Panc1 (cell line): ENCODE measurements at places on chromosomes 6 and 20. TPM values are rescaled to one million over a fixed set of nuclear protein-coding genes. Genes with fewer than 3 reads are reported as not detected.

DNA sequence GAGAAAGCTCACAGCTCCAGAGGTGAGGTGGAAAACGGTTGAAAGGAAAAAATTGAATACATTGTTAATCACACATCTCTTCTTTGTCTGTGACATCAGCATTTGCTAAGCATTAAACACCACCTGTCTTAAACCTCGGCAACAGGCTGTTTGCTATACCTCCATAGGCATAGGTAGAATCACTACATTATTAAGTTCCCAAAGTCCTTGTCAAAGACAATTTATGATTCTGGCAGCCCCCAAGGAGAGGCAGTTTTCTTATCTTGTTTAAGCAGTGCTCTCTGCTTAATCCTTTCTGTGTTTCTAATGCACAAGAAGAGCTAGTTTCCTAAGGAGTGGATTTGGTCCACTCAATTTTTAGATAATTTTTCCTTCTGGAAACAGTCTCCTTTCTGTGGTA, 249.7 kb downstream of the NKAIN2 start:
- DNase-seq = no peak

DNA sequence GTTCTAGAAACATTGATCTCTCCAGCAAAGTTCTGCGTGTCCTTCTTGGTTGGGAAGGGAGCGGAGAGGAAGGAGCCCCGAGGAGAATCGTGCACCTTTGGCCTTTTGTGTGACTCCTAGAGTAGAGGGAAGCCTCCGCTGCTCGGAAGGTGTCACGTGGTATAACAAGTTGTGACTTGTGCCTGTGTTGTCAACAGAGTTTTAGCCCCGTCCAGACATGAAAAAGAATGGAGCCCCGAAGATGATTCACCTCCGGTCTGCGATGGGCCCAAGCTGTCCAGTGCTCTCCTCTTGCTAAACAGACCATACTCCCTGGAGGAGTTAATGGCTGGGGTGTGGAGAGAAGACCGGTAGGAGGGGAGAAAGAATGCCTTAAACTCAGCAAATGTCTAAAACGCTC, 7.0 kb downstream of the EYA2 start:
- DNase-seq = no peak

DNA sequence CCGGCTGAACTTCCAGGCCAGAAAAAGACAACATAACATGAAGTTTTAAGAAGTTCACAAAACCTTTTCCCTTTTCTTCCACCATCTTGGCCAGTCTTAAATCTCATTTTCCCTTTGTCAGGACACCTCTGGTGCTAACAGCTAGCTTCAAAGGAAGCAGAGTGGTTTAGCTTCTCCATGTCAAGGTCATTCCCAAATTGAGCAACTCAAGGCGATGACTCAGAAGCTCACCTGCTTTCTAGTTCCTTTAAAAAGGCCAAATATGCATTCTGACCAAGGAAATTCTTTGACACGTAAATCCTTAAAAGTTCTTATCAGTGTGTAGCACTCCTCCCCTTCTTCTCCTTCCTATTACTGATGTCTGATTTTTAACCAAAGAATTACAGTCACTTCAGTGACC, 69.6 kb upstream of the VGLL2 start:
- DNase-seq = no peak

GRCh38 chr6:74447013-74447412, 751.0 kb downstream of the CD109 start:
- DNase-seq = no peak

GRCh38 chr20:31815408-31816188, 3.6 kb upstream of the MYLK2 start:
- no peak for DNase-seq

GRCh38 chr20:12318043-12318442, 400.4 kb downstream of the BTBD3 start:
- DNase-seq = no peak

GRCh38 chr20:33291416-33291815, 8.4 kb downstream of the BPIFB1 start:
- DNase-seq = no peak

GRCh38 chr6:57216235-57217101, 5.6 kb downstream of the RAB23 start:
- no peak for DNase-seq

The SDCBP2 gene
- 1.8 TPM for total RNA-seq
